Muscle of leg (tissue), 16 donors: ENCODE measurements at places on chromosomes 2 and 18. TPM values are rescaled to one million over a fixed set of nuclear protein-coding genes. Genes with fewer than 3 reads are reported as not detected.

DNA sequence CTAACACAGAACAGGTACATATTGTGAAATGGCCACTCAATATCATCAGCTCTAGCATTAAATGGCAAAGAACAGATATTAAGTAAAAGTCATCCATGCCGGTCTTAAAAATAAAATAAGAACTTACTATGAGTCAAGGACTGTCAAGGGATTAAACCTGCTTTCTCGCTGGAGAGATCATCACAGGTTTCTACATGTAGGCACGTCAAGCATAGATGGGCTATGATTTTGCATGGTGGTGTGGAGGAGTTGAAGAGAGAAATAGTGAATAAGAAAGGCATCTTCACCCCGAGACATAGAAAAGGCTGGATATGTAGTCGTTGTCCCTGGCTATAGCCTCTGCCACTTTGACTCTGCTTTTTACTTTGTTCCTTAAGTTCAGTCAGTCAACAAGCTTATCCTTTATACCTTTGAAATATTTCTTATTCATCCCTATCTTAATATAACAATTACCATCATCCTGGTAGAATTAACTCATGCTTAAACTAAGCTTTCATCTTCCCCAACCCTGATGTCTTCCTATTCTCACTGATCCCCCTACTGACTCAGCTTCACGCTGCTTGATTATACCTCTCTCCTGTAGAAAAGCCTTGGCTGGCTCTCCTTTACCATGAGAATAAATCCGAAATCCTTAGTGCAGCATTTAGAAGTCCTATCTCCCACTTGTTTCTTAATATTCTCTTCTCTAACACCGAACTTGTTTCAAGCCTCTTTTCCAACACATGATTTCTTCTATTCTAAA is 42.5 kb downstream of the DSC3 start:
- no peaks in the 10 kb centered on the region for H3K36me3 ChIP-seq
- H3K27me3 ChIP-seq = no peaks in the 10 kb centered on the region
- no peak overlapping the region for H3K27ac ChIP-seq

Gene IFT172
- polyA plus RNA-seq = 29.3 TPM

DNA sequence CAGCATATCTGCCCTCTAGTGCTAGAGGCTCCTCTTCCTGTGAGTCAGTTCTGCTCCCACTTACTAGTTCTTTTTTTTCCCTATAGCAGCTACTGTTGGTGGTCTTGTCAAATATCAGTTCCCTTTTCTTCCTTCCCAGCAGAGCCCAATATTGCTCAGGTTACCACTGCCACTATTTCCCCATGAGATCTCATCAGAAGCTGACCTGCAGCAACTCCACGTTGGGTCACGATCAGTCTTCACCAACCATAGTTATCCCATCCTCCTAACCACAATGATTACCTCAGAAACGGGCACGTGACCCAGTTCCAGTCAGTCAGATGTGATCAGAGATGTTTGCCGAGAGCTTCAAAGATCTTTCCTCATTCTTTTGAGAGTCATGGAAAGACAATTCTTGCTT is 59.7 kb upstream of the CAPN13 start:
- H3K36me3 ChIP-seq = no peaks in the 10 kb centered on the region
- DNase-seq = no peak
- H3K27ac ChIP-seq = no peak overlapping the region
- H3K4me1 ChIP-seq = no peaks in the 10 kb centered on the region
- H3K27me3 ChIP-seq = no peaks in the 10 kb centered on the region
- no peak overlapping the region for H3K4me3 ChIP-seq

DNA sequence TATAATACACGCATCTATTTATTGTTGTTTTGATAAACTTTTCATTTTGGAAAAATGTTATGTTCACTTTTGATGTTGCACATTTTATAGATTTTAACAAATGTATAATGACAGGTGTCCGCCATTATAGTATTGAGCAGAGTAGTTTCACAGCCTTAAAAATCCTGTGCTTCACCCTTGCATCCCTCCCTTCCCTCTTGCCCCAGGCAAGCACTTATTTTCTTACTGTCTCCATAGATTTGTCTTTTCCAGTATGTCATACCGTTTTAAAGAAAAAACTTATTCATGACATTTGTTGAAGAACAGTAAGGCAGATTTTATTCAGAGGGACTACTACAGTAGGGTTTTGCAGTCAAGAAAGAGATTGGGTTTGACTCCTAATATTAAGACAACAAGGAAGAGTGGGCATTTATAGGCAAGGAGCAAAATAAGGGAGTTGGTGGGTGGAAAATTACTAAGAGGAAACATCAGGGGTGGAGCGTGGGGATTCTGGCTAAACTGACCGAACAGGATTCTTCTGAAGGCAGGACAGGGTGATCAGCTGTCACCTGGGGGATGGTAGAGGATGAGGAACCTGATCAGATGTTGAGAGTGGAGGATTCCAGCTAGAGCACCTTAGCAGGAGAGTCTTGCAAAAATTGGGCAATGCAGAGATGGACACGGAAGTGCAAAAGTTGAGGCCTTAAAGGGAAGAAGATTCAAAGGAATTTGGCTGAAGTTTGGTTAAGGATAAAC is 108.8 kb downstream of the NCK2 start:
- no peak overlapping the region for H3K27ac ChIP-seq
- no peak overlapping the region for H3K4me3 ChIP-seq
- no peak for DNase-seq
- peaks cover 16% of the 10 kb centered on the region for H3K36me3 ChIP-seq
- H3K4me1 ChIP-seq = no peaks in the 10 kb centered on the region
- no peaks in the 10 kb centered on the region for H3K27me3 ChIP-seq
